ENCODE measurements at places on chromosomes 12 and 14.
A peak's percentile ranks its signal among the peaks of the same experiment; 100 is the strongest.

DNA sequence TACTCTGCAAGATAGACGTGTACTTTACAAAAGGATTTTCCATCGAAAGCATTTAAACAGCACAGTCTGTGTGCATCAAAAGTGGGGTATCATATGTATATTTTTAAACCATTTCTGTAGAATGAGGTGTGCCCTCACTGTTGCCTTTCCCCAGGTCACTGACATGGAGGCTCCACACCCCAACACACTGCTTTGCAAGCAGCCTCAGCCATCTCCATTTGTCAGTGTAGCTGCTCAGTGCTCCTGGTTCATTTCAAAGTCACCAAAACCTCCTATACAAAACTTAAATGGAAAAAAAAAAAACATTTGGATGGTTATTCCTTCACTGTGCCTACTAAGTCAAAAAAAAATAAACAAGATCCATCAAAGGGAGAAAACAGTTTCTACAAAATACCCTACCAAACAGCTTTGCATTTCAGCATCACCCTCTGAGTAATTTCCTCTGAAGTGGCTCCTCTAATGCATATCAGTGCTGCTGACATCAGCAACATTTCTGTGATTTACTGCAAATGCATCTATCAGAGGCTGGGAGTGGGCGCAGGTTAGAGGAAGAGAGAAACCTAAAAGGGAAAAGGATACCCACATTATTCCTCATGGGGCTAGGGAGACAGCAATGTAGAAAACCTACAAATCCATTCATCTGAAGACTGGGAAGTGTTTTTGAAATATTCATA is 46.0 kb downstream of the KCNK10 start:
- DNase-seq: no peak

DNA sequence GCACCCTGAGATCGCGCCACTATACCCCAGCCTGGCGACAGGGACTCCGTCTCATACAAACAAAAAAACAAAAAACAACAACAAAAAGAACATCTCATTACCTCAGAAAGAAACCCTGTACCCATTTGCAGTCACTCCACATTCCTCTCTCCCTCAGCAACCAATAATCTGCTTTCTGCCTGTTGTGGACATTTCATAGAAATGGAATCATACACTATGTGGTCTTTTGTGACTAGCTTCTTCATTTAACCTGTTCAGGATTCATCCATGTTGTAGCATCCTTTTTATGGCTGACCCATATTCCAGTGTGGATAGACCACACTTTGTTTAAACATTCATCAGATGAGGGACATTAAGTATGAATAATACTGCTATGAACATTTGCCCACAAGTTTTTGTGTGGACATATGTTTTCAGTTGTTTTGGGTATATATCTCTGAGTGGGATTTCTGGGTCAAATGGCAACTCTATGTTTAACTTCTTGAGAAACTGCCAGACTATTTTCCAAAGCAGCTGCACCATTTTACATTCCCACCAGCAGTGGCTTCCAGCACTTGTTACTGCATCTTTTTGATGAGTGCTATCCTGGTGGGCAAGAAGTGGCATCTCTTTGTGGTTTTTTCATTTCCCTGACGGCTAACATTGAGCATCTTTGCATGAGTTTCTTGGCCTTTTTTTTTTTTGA is 5.9 kb upstream of the RCOR1 start:
- no peak for DNase-seq

GRCh38 chr14:102192840-102193502 is 53.3 kb downstream of the WDR20 start:
- DNase-seq: no peak

DNA sequence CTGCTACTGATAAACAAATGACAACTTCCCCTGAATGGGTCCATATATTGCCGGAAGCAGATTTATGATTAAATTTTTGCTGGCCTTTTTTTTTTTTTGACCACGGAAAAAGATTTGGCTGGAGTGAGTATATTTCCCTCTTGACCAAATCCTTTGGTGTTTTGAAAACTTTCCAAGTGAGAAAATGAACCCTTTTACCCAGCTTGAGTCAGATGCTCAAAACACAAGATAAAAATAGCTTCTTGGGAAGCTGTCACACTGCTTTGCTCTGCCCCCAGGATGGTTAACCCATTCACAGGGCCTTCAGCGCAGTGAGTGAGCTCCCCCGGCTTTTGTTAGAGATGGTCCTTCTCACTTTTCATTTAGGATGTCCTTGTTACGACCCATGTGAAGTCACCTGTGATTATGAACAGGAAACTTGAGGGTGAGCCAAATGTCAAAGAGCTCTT is 224.3 kb downstream of the PELI2 start:
- DNase-seq: peak; percentile 24

DNA sequence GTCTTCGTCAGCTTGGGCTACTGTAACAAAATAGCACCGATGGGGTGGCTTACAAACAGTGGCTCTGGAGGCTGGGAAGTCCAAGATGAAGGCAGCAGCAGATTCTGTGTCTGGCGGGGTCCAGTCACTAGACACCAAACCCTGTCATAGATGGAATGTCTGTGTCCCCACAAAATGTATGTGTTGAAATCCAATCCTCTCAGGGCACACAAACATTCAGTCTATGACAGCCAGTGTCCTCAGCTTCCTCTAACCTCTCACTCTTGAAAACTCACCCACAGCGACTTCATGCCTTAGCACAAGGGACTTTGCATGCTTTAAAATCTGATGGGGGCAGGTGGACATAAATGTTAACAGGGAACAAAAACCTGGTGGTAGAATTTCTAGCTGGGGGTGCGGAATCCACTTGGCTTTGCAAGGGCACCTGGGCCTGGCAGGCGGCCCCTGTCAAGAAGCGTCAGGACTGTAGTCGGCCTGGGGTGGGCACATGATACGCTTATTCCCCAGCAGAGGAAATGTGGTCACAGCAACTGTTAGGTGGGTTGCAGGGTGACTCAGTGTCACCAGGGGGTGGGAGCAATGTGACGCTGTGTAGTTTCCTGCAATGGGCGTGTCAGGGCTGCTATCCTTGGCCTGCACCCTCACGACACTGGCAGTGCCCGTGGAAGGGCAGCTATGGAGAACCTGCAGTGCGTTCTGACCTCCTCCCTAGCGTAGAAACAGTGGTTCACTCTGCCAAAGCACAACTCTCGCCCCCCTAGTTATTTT is 17.7 kb downstream of the RIN3 start:
- no peak for DNase-seq

DNA sequence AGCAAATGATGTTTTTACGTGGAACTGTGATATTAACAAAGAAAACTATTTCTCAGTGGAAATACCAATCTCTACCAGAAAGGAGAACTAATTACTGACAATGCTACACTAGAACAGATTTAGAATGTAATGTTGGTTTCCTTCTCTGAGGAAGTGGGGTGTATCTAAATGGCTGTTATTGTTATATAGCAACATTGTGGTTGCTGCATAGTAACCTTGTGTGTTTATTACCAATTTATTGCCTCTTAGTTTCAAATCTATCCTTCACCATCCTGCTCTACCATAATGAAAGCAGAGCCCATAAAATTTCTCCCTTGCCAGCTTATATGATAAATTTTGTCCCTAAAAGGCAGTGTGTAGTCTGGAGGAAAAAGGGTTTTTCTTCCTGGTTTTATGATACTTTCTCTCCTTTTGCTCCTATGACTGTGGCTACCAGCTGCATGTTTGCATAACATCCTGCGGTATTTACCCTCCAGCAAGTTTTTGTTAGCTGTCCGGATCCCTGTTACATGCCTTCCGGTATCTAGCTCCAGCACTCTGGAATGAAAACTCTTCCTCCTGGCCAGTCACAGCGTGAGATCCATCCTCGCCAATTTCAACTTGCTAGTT is 5.7 kb upstream of the KLRK1 start:
- DNase-seq: peak; percentile 85

GRCh38 chr12:12837025-12837812 is 24.1 kb downstream of the DDX47 start:
- peak; percentile 76 for DNase-seq

GRCh38 chr12:91179315-91179714 is 3.3 kb downstream of the DCN start:
- no peak for DNase-seq

GRCh38 chr12:24138041-24138440 is 188.6 kb upstream of the SOX5 start:
- no peak for DNase-seq

GRCh38 chr14:33393231-33393894 is 454.7 kb downstream of the NPAS3 start:
- DNase-seq: no peak

DNA sequence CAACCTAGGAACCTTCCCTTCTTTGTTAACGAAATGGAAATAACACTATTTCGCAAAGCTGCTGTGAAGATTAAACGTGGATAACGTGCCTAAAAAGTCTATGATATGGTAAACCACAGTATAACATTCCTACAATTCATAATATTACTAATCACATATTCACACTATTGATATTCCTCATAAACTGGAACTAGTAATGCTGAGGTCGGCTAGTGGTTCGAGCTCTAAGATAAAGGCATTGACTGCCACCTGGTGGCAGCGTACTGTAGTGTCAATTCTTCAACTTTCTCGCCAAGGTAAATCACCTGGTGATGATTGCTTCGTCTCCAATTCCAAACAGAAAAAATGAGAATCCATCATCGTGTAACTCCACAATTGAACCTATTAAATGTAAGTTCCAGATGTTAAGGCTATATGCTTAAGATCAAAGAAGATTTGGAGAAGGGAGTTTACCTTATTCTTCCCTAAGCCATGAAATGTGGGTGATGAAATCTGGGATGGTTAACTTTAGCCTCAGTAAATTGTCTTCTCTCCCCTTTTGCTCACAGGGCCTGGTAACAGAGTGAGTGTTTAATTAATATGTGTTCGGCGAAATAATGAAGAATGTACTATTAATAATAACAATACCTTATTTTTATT is 197.5 kb upstream of the TMEM132C start:
- peak; percentile 65 for DNase-seq

GRCh38 chr12:68912916-68913315 is 20.1 kb downstream of the CPM start:
- peak; percentile 33 for DNase-seq

GRCh38 chr12:66942741-66943465 is 264.0 kb upstream of the GRIP1 start:
- peak; percentile 4 for DNase-seq

DNA sequence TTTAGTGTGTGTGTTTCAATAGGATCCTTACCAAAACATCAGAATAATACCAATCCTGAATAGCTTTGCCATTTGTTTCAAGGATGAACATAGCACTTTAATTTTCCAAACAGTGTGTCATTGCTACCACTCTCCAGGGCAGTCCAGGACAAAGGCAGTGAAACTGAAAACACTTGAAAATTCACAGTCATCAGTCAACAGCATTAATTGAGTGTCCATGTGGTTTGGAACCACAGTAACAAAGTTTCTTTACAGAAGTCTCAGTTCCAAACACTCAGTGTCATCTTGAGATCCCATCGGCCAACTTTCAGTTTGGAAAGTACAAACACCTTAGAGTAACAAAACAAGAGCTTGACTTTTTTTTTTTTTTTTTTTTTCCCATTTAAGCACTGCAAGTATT is 228.4 kb upstream of the SOX5 start:
- no peak for DNase-seq

GRCh38 chr12:18368594-18368993 is 107.3 kb downstream of the PIK3C2G start:
- no peak for DNase-seq

- no peak for DNase-seq
Observed at GRCh38 chr12:124034297-124034696, 61.3 kb downstream of the ZNF664 start.

- DNase-seq: no peak
Observed at GRCh38 chr14:95440951-95441350, 75.5 kb downstream of the SYNE3 start.

DNA sequence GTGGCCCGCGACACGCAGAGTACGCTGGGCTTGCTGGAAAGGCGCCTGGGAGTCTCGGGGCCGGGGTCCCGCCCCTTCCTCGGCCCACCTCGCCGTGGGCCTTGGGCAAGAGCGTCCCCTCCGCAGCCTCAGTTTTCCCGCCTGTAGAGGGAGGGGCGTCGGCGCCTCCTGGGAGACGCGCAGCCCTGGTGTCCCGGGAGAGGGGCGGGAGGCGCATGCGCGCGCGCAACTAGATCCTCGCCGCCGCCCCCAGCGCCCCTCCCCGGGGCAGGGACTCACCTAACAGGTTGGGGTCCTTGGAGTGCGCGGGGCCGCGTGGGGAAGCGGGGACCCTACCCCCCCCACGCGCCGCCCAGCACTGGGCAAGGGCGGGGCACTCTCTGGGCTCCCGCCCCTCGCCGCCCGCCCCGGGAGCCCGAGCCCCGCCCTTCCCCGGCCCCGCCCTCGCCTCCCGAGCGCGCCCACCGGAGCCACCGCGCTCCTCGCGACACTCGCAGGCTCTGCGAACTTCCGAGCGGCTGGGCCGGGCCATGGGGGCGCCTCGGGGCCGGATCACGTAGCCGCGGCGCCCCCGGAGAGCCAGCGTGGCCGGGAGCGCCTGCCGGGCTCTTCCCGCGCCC is at the start of gene KIF26A:
Gene KIF26A (plus strand): TSS at position 490 of the 620 bp plus-strand sequence. CDS start 136 bp downstream, outside the sequence.
- peak; percentile 44 for DNase-seq

DNA sequence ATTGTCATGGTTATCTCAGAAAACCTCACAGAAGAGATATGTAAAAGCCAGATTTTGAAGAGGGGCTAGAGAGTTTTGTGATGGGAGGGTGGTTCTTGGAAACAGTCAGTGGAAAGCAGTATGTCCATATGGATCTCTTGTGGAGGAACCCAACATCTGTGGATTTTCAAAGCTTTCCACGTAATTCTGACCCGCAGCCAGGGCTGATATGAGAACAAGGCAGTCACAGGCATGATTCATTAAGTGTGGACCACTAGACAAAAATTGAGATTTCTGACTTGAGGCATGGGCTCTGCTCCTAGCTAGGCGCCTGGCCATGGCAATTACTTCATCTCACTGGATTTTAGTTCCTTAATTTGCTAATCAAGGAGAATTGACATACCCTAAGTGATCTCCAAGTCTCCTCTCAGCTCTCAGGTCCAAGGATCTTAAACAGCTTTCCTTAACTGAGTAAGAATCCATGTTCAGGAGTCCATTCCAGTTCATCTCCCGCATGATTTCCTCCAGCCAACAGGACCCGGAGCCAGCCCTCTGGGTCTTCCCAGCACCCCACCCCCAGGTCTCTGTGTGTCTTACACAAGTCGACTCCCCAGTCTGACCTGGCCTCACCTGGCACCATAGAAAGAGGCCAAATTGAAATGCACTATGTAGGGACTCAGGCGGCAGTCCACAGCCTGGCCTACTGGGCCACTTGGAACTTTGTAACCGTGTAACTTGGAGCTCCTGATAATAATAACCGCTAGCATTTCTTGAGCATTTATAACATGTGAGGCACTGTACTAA is 176.3 kb upstream of the PARP11 start:
- DNase-seq: no peak

GRCh38 chr12:109331301-109331952 is 16.3 kb upstream of the MYO1H start:
- DNase-seq: no peak

- DNase-seq: no peak
Observed at GRCh38 chr12:105204916-105205315, 31.1 kb downstream of the APPL2 start.

DNA sequence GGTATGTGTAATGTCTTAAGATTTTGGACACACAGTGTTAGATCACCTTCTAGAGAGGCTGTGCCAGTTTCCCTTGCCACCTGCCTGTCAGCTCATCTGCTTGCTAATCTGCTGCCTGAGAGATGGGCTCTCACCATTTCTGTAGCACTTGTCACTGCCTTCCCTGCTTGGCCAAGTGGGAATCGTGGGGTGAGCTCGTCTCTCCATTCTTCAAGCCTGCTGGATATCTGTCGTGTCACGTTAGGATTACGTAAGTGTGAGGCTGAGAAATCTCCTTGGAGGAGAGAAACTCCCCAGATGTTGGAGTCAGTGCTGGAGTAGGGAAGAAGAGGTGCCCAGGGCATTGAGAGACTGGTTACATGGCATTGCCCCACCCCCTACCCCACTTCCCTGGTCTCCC is 8.6 kb upstream of the RPH3A start:
- no peak for DNase-seq

GRCh38 chr12:122368361-122369073 is 54.0 kb downstream of the CLIP1 start:
- no peak for DNase-seq
